ENCODE measurements at places on chromosomes 1 and 21. TPM values are rescaled to one million over a fixed set of nuclear protein-coding genes. Genes with fewer than 3 reads are reported as not detected.
A peak's percentile ranks its signal among the peaks of the same experiment; 100 is the strongest.

The NBPF1 gene
- total RNA-seq: 137 TPM

The DISC1 gene
- 32.0 TPM for total RNA-seq

The TINAGL1 gene
- 94.1 TPM for total RNA-seq

DNA sequence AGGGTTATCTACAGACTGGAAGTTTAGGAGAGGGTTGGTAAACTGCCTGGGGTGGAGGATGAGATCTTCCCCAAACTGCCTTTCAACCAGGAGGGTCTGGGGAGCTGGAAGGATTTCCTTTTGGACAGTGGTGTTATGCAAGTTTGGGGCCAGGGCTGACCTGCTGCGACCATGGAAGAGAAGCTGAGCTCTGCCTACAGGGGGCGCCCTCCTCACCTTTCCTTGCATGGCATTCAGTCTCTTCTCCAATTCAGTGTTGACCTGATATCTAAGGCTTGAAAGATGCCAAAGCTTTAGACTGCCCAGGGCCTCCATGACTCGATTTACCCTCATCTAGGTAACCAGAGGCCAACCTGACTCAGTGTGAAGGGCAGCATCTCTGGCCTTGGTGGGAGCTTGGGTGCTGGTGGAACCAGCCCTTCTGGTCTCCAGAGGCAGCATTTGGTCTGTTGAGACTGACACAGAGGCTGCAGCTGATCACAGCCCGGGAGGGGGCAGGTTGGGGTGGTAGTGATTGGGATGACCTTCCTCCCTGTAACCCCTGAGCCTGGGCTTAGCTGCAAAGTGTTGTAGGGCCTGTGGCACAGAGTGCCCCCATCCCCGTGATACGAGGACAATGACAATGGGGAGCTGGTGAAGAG lies 170.0 kb downstream of the GRIK3 start:
- DNase-seq: no peak

DNA sequence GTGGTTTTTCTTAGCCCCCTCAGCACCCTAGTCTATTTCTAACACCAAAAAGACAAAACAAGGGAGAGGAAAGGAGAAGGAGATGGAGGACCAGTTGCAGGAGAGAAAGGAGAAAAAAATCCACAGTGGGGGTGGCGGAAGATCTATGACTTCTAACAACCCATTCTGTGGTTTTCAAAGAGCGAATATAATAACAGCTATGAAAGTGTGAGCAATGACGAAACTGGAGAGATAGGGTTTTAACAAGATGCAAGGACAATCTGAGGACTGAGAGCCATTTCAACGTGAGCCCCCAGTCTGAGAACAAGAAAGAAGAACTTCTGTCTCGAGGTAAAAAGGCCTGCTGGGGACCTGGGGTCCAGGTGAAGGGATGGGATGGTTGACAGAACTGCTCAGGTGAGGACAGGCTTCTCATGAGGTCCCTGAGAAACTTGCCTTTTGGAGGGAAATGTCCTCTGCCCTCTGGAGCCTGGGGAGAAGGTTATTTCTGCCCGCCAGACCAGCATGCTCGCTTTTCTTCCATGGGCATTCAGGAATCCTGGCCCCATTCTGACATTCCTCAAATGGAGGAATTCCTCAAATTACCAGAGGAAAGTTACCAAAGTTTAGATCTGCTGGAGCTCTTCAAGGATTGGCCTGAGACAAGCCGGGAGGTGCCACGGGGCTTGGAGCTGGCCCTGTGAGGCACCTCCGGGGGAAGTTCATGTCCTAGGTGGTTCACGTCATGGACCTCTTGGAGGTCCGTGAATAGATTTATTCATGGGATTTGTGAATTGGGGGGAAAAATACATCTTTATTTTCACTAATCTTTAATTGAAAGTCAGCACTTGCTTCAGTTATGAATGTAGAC lies at the start of gene CD160:
Gene CD160, plus strand, starts transcription at position 270 of the 850 bp plus-strand sequence. CDS start 8,829 bp downstream, outside the sequence.
- no peak for DNase-seq

DNA sequence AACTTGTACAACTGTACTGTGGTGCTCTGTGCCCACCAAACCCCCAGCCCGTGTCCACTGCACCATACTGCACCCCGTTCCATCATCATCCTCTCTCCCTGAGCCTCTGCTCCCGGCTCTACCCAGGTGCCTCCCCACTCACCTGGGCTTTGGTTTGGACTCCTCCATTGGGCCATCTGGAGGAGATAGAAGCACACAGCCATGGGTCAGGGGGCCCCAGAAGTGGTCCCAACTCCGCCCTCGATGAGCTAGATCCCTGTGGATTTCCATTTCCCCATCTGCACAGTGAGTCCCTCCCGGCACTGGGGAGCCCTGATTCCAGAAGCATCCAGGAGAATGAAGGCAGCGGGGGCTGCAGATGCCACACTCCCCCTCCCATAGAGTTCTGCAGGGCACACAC lies 10.8 kb downstream of the TNNT2 start:
- DNase-seq: no peak

DNA sequence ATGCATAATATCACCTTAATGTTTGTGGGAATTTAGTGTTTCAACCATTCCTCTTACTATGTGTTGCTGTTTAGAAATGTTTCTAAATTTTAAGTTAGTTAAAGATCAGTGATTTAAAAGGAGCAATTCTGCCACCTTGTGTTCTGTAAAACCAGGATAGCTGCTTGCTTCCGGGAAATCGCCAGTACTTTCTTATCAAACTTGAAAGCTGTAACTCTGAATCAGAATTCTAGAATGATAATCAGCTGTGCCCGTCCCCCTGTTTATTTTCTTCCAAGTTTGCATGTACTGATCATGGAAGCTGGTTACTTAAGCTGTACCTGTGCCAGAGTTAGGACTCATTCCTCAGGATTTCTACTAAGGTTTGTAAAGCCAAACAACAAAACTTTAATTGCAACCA lies 656.4 kb downstream of the LTN1 start:
- DNase-seq: peak; percentile 42

DNA sequence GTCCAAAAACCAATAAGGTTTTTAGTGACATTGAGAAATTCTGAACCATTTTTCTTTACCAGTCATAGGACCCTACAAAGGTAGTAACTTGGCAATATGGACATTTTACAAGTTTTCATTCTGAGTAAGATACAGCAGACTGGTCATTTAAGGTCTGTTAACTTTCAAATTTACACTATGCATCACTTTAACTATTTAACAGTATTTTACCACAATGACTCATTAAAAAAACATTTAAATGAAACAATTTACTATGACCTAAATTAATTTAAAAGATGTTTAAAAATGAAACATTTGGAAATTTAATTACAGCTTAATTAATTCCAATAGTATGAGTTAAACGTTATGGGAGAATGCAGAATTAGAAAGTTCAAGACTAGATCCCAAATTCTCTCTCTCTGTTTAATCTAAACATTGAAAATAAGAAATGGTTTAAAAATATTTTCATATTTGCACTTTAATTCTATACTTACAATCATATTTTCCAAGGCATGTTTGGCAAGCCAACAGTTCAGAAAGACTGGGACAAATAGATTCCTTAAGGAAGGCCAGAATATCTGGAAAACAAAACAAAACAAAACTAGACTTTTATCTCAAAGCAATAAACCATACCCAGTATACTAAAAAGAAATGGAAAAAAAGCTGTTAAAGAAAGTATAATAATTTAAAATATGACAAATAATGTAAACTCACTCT lies 140.9 kb downstream of the KCNT2 start:
- no peak for DNase-seq

- no peak for DNase-seq
Observed at GRCh38 chr1:83766241-83766691, 232.7 kb downstream of the TTLL7 start.

DNA sequence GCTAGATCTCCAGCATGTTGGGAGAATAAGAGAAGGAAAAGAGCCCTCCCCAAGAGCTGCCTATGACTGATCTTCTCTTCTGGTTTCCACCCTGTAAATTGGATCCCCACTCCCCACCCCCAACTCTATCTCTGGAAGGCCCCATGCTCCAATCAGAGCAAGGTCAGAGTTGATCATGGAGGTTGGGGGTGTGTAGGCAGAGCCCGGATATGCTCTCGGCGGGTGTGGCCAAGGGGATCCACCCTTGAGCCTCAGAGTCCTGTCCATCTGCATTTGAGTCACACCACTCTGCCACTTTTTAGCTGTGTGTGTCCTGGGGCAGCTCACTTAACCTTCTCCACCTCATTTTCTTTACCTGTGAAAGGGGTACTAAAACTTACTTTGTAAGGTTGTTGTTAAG lies 79.5 kb downstream of the NAV1 start:
- no peak for DNase-seq

DNA sequence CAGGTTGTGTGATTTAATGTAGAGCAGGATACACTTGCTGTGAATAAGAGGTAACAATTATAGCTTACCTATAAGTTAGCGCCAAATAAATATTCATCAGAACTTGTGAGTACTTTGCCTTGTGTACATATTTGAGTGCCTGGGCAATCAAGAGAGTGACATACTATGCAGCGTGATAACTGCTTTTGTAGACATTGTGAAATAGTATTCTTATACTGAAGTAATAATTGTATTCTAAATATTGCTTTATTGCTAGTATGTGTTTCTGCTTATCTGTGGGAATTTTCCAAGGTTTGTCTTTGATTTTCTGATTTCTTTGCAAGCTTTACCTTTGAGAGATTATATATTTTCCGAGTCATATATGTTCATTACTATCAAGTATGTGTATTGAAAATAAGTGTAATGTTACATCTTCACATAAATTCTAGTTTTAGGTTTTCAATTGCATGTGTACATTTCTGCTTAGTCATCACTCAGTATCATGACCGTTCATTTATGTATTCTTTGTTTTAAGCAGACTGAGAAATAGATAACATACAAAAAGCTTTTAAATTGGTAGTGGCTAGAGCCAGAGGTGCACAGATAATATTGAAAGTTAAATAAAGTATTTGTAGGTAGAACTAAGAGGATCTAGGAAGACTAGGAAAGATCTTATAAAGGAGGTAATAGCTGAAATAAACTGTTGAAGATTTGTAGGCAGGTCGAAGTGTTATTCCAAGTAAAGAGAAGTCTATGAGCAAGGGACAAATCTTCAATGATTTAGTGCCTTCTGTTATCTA lies 19.5 kb downstream of the USP25 start:
- no peak for DNase-seq

DNA sequence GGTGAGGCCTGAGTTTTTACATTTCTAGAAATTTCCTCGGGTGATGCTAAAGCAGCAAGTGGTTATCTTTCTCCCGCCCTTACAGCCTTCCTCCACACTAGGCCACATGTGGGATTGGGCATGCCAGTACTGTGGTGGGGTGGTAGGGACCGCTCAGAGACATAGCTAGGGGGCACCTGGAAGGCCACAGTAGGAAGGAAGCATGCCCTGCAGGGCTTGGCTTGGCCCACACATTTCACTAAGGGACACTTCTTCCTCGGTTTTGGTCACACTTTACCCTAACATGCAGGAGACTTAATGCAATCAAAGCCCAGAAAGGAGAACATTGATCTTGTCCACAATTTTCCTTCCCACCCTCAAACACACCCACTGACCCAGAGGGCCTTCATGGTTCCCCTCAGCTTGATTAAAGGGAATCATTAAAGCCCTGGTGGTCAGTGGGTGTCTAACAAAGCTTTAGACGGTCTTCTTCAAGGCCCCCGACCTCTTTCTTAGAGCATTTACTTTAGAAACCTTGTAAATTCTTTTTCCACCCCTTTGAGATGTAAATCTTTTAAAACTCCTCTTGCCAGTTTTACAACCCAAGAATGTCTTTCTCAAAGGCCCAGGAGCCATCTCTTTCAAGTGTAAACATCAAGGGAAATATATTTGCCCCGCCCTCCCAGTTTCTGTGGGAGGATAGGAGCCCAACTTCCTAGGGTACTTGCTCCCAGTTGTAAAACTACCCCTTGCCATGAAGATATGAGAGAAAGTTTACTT lies 246.4 kb upstream of the PTBP2 start:
- DNase-seq: no peak

GRCh38 chr1:11729498-11730428 lies 6.2 kb upstream of the AGTRAP start:
- no peak for DNase-seq

GRCh38 chr1:236113324-236114032 lies 28.9 kb upstream of the GPR137B start:
- no peak for DNase-seq

- DNase-seq: no peak
Observed at GRCh38 chr1:196209983-196210382, 398.3 kb downstream of the KCNT2 start.

DNA sequence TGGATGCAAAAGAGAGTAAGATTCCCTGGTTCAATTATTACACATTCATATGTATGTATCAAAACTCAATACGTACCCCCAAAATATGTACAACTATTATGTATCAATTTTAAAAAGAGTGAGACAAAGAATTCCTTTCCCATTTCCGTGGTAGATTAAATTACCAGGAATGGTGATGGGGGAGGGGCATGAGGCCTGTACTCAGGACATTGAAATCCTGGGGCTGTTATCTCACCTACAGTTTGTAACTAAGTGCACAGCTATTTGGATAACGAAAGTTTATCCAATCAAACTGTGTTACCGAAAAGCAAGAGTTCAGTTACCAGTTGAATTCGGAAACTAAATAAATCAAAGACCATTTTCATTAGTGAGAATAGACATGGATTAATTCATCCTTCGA lies 8.3 kb upstream of the ESRRG start:
- DNase-seq: no peak

GRCh38 chr1:44284184-44284583 lies 70.9 kb downstream of the ERI3 start:
- DNase-seq: no peak

DNA sequence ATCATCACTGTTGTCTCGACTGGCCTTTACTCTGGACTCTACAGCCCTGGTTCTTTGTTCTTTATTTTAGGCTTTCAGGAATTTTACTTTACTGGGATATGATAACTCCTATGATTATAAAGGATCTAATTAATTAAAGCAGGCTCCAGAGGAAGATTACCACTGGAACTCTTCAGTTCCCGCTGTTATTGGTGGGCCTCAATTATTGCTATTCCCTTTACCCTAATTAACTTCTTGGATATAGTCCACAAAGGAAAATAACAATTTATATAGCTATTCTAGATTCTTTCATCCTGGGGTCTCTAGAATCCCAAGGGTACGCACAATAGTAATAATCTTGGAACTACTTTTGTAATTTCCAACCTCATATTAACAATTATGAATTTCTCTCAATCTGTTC lies 8.5 kb upstream of the OVAAL start:
- no peak for DNase-seq

GRCh38 chr1:167477986-167478385 lies 40.3 kb downstream of the CD247 start:
- DNase-seq: no peak

All from urinary bladder (tissue), 4 donors.